ENCODE measurements at places on chromosomes 7 and 10.

GRCh38 chr10:35449944-35450343 is 113.6 kb downstream of the CCNY start:
- DNase-seq, result no peak

GRCh38 chr10:15361131-15361530 is 10.0 kb downstream of the FAM171A1 start:
- no peak for DNase-seq

DNA sequence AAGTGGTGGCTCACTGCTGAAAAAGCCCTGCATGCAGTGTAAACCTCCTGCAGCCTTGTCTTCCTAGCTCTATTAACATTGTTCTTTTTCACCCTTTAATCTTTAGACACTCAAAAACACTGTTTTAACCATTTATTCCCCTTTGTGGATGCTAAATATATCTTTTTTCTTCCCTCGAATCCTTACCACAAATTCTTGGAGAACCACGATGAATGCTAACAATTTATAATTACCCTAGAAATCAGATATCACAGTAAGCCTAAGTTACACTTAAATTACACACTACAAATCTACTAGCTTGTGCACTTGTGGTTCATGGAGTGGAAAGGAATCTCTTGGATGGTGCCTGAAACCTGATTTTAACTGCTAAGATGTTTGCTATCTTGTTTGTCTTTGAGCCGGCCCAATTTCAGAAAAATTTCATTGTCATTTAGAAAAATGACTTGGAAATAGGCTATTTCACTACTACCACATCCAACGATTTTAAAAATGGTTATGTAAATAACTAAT is 125.1 kb upstream of the NOBOX start:
- no peak for DNase-seq

- DNase-seq, result no peak
Measured at GRCh38 chr10:4082861-4083260, 297.9 kb upstream of the KLF6 start.

DNA sequence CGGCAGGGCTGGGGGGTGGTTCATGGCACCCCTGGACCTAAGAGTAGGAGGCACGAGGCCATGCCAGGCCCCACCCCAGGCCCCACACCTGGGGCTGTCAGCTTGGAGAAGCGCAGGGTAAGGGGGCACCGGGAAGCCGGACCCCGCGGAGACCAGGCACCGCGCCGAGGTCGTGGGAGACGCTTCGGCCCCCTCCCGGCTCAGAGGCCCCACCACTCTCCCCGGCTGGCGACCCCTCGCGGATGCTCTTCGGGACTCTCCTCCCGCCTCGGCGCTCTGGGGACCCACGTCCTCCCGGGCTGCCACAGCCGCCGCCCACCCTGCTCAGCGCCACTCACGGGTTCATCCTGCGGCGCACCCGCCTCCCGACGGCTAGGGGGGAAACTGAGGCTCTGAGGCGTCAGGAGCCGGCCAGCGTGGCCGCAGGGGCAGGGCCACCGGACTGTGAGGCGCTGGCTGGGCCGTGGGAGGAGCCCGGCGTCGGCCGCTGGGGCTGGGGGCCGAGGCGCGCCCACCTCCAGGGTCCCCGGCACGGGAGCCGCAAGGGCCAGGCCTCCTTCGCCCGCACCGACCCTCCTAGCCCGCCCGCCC is 25.9 kb downstream of the PDGFA start:
- DNase-seq, result no peak

DNA sequence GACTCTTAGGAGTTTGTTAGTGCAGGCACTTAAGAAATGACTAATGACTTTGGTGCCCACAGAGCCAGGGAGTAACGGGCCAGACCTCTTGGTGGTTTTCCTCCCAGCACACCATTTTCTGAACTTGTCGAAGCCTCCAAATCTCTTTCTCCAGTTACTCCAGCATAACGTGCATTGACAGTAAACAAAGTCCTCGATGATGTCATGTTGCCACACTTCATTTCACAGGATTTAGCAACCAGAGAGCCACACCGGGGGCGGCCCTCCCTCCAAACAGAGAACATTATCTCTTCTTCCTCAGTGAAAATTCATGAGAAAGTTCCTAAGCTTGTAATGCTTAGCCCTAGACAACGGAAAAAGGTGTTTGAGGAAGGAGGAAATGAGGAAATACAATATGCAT is 4.0 kb upstream of the SVOPL start:
- DNase-seq, result no peak

GRCh38 chr10:19847321-19847720 is 31.1 kb downstream of the PLXDC2 start:
- DNase-seq, result no peak

- no peak for DNase-seq
Measured at GRCh38 chr7:93117327-93117726, 452 bp downstream of the SAMD9 start.

DNA sequence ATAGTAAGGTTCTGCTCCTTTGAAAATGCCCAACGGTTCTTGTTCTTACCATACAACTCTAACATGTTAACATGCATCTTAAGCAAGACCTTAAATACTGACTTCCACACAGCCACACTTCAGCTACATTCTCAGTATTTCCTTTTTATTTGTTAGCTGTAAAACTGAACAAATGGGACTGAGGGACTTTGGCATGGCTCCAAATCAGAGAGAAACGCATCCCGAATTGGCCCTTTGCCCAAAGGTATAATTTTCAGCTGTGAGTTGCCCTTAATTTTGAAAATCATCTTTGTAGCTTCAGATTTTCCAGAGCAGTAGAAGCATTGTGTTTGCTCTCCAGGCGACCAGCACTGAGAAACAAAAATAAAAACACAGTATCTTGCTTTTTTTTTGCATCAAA is 56.4 kb downstream of the NEUROD6 start:
- DNase-seq, result peak; percentile 92

DNA sequence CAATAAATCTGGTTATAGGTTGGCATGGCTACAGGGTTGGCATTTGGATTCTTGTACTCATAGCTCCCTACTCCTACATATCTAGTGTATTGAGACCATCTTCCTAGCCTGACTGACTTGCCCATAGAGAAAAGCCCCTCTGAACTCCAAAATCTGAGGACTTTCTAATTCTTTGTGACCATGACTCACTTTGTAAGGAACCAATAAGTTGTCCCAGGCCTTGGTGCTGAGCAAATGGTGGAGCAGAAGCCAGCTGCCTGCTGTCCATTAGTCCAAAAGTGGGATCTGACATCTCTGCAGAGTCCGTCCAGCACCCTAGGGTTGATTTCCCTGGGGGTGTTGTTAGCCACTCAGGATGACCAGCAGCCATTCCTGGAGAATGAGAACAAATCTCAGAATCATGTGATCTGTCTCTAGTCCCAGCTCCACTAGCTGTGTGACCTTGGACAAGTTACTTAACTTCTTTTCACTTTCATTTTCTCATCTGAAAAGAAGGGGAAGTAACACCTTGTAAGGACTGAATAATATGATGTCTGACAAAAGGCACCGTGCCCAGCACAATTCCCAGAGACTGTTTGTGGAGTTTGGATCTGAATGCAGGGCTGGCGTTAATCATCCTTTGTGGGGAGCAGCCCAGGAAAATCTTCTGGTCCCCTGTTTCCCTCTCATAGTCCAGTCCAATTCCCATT is 44.1 kb downstream of the MTURN start:
- DNase-seq, result no peak

DNA sequence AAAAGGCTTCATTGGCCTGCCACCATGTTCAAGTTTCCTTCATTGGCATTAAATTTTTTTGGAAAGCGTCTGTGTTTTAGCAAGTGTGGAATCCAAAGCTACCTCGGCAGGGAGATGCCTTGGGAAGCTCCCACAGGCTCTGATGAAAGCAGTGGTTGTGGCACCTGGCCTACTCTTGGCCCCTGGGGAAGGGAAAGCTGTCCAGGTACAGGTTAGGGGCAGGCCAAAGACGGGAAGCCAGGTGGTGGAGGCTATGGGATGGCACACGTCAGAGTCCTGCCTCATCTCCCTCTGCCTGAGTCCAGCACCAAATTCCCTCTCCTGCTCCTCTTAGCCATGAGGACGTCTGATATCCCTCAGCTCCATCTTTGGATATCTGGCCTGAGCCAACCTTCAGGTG is 49.7 kb downstream of the C10orf120 start:
- DNase-seq, result no peak

DNA sequence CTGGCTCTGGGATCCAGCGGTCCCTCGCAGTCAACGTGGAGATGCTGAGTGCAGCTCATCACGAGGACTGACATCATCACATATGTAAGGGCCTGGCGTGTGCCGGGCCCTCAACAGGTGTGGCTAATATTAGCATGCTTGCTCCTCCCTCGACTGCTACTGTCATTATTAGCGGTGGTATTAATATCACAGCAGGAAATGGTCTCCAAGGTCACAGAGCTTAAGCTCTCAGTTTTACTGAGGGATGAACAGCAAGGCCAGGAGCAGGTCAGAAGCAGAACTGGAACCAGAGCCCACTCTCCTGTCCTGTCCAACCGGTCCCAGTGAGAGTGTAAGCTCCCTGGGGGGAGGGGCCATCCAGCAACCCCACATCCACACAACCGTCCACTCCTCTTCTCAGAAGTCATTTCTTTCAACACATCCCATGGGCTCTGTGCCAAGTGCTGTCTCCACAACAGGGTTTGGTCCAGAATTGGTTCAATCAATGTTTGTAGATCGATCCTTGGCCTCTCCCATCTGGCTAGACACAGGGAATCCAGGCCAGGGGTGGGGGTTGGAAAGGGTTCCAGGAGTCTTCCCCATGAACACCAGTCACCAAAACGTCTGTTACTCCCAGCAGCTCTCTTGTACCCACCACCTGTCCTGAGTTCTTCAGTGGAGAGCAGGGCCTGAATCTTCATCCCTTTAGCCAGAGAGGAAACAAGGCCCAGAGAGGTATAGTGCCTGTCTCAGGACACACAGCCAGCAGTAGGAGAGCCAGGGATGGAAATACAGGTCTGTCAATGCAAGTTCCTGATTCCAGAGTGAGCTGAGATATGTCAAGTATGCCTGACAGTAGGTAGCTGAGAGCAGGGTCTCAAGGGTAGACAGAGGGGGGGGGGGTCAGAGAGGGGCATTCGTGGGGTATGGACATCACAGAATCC is 45.3 kb upstream of the ZMIZ1 start:
- DNase-seq, result no peak

DNA sequence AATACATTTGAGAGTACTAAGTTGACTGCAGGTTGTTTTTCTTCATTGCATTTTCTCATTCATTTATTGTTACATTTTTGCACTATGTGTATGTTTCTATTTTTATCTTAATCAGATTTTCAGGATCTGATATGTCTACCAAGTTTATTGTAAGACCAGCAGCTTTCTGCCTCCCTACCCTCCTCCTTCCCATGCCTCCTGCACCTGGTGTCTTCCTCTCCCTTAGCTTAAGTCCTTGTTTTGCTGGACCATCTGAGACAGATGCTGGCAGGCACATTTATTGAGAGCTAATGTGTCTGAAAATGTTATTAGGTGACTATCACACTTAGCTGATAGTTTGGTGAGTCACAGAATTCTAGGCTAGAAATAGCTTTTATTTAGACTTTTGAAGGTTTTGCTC is 79.6 kb downstream of the ANLN start:
- no peak for DNase-seq

GRCh38 chr7:83861-84632 is 108.3 kb upstream of the FAM20C start:
- DNase-seq, result no peak

DNA sequence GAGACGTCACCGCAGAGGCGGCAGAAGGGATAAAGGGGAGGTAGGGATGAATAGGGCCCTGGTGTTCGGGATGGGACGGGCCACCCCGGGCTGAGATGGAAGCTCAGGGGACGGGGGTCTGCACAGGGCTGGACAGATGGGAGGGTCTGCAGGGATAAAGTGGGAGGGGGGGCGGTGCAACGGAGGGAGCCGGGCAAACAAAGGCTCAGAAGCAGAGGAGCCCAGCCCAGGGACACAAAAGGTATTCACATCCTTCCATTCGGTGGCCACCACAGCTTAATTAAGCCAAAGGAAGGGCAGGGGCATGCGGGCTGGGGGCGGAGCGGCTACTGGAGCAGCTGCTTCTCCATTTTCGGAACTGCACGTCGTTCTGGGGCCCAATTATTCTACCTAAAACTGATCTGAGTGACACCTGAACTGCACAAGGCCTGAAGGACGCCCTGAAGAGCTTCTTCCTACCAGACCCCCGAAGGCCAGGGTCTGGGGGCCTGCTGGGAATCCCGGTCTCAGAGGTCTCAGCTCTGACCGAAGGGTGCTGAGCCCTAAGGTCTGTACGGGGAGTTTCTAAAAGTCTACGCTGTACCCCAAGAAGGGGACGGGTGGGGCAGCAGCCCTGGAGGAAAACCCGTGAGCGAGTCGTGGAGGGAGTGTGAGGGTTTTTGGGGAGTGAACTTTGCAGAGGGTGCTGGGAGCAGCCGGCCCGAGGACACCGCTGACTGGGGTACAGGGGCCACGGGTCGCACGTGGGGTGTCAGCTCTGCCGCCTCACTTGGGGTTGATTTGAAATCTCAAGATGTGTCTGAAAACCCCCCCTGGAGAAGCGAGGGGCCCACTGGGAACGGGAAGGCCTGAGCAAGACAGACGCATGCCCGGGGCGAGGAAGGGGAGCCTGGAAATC is 334.8 kb downstream of the DNAJB6 start:
- DNase-seq, result no peak

GRCh38 chr7:38309555-38309954 is 36.1 kb upstream of the TARP start:
- DNase-seq, result no peak

GRCh38 chr7:133652547-133652946 is 399.7 kb downstream of the EXOC4 start:
- DNase-seq, result no peak

DNA sequence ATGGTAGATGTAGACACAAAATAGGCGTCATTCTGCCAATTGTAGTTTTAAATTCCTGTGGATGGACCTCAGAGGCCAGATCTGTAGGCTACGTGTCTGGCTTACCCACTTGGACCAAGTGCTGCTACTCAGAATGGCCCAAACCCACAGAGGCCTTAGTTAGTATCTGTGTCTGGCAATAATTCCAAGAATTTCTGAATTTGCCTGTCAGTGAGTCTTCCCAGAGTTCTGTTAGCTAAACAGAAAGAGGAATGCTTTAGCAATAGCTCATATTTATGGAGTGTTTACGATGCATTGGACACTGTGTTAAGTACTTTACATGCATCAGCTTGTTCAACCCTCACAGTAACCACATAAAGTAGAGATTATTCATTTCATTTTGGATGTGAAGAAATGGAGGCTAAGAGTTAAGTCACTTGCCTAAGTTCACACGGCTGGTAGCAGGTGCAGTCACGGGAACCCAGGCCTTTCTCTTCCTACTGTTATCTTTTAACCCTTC is 231.8 kb downstream of the PTEN start:
- no peak for DNase-seq

- DNase-seq, result no peak
Measured at GRCh38 chr10:125595911-125596310, 87.1 kb downstream of the TEX36 start.

GRCh38 chr7:135716677-135717238 is 11.2 kb downstream of the SLC13A4 start:
- peak; percentile 81 for DNase-seq

GRCh38 chr10:78199005-78199725 is 165.5 kb downstream of the RPS24 start:
- DNase-seq, result no peak

DNA sequence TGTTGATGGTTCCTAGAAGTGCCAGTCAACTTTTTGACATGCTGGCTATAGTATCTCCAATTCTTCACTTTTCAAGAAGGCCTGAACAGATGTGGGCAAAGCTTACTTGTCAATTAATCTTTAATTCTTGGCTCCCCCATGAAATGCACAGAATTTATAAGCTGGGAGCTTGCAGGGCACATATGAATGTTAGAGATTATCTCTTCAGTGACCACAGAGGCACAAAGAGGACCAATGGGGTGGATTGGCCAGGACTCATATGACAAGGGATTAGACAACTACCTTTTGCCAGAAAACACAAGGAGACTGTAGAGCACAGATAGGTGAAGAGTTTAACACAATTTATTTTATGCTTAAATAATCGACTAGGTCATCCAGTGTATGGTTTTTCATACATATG is 121.7 kb upstream of the CCDC6 start:
- DNase-seq, result no peak

GRCh38 chr10:22029445-22030236 is 26.1 kb upstream of the DNAJC1 start:
- no peak for DNase-seq
